Activated effector memory CD4-positive, alpha-beta T cell treated with anti-CD3 and anti-CD28 coated beads, Interleukin-2, amount 50 U/mL, for 16 hours (primary cell): ENCODE measurements at places on chromosomes 7 and 10.

- DNase-seq, result no peak
Observed at GRCh38 chr7:115475206-115475605, 553.3 kb downstream of the MDFIC start.

DNA sequence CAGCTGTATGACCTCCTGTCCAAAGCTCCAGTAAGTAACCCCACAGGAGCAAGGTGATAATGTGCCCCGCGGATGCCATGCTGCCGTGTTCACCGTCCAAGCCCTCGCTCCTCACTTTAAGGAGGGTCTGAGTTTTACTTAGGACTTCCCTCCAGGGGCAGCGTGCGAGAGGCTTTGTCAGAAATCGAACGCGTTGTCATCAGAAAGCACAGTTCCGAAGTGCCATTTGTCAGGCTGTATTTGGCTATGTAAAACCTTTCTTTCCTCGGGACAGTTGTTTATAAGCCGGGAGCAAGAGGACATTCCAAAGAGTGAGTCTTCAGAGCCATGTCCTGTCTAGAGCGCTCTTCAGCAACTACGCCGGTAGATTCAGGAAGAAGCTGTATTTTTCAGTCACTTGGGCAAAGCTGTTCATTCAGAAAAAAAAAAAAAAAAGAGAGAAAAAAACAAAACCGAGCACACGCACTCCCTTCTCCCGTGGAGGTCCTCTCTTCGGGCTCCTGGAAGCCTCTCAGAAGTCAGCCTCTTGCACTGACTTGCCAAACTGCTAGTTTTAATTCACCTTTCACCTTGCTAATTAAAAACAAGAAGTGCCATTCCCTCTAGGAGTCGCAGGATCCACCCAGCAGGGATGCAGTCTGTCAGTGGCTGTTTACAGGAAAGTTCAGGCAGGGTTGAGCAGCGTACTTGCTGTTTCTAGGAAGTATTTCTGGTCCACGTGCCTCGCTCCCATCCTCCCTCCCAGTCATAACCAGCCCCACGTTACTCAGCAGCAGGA is at the start of gene SEMA3E:
Gene SEMA3E, minus strand, starts transcription at position 676 of the 778 bp plus-strand sequence.
- no peak for DNase-seq

GRCh38 chr10:97542169-97543024 is 30.2 kb upstream of the ANKRD2 start:
- DNase-seq, result peak; percentile 80

DNA sequence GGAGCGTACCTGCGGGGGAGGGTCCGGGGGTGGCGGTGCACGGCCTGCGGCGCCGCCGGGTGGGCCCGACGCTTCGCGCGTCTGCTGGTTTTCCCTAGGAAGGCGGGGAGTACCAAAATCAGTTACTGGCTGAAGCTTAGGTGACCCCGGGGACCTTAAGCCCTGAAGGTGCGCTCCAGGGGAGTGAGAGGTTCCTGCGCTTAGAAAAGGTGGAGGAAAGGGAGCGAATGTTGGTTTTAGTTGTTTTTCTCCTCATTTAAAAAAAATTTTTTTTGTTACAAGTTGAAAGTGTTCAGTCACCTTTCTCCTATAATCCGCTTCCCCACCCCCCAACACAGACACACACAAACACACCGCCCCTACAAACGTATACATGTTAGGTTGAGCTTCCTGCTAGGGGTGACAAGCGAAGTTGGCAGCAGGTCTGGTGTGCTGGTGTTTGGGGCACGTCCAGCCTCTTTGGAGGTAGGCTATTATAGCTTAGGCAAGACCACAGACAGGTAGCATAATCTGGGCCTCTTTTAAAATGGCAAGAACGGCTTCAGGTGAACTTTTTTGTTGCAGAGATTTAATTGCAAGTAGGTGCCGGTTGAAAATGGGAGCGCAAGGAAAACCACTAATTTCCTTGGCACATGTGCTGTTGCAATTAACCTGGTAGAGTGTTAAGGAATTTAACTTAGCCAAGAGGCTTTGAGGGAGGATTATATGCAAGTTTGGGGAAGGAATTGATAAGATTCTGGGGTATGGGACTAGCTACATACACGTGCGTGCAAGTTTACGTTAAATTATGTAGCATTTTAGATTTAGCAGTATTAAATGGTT is 945 bp downstream of the ADD3 start:
- peak; percentile 77 for DNase-seq

GRCh38 chr7:101094376-101094775 is 9.1 kb downstream of the TRIM56 start:
- no peak for DNase-seq

DNA sequence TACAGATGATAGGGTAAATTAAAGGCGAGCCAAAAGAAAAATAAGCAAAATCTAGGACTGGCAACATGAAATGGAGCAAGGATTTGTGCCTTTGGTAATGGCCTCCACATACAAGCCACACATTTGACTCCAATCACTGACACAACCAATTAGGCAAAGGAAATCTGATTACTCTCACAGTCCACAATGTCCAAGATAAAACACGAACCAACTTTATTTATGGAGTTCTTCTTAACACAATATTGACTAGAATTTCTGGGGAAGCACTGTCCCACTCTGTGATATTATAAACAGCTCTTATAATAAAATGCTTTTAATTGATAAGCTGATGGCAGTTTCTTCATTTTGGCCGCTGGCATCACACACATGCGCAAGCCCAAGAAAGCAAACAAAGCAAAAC is 334.2 kb downstream of the ABCA13 start:
- DNase-seq, result no peak

DNA sequence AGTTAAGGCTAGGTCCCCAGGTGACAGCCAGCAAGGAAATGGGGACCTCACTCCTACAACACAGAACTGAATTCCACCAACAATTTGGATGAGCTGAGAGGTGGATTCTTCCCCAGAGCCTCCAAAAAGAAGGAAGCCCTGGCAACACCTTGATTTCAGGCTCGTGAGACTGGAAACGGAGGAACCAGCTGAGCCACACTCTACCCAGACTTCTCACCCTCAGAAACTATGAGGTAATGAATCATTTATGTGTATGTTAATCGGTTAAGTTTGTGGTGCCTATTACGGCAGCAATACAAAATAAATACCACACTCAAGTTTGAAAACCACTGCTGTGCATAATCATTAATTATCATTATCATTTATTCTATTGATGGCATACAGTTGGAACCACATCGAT is 532.4 kb upstream of the ANKRD30A start:
- no peak for DNase-seq

- DNase-seq, result no peak
Observed at GRCh38 chr10:69757206-69757552, 44.5 kb upstream of the COL13A1 start.

DNA sequence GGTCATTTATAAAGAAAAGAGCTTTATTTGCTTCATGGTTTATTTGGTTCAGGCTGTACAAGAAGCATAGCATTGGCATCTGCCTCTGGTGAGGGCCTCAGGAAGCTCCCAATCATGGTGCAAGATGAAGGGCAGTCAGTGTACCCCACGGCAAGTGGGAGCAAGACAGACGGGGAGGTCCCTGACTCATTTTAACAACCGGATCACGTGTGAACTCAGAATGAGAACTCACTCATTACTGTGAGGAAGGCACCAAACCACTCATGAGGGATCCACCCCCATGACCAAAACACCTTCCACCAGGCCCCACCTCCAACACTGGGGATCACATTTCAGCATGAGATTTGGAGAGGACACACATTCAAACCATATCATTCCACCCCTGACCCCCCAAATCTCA is 15.7 kb upstream of the CRYGN start:
- DNase-seq, result peak; percentile 52

DNA sequence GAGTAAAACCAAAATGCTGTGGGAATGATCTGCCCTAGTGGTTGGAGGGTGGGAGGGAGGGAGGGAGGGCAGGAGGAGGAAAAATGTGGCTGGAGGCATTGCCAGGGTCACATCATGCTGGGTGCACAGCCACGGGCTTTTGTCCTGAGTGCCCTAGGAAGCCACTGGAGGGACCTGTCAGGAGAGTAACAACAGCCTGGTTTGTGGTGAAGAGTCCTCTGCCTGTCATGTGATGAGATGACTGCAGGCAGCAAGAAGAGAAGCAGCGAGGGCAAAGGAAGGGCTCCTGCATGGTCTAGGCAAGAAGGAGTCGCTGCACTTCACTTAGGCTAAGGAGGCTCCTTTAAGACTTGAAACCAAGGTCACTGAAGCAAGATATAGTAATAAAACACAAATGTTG is 65.6 kb downstream of the PKD1L1 start:
- no peak for DNase-seq
